ENCODE measurements at places on chromosomes 1 and 21.

GRCh38 chr21:29448766-29449165 lies 150.0 kb downstream of the BACH1 start:
- no peak for DNase-seq

DNA sequence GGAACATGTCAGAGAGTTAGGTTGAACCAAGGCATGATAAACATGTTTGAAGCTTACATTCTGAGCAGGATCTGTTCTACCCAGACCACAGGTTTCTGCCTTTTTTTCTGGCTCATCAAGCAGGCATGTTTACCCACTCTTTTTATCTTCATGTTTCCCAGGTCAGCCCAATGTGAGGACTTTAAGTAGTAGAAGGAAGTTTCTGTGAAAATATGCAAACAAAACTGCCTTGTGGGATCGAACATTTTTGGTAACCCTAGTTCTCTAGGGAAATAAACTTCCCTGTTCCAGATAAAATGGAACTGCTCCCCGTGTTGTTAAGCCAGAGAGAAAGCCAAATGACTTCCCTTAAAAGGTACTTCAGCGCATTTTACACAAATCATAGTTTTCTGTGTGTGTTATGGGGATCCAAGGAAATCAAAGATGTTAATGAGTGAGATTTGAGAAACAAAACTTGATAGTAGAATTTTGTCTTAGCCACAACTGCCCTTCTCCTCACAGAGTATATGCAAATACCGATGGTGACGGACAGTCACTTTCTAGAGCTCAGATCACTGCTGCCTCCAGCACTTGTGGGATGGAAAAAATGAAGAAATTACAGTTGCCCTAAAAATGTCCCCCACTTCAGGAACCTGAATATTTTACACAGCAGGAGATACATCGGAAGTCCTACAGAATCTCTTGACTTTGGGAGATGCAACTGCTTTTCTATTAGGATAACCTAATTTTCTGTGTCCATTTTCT lies 765 bp upstream of the HIPK1 start:
- peak; percentile 59 for DNase-seq

GRCh38 chr1:245807306-245807705 lies 652.5 kb downstream of the KIF26B start:
- peak; percentile 63 for DNase-seq

GRCh38 chr1:26284597-26285347 lies 4.9 kb downstream of the SH3BGRL3 start:
- peak; percentile 87 for DNase-seq

- DNase-seq: no peak
These were observed 8.9 kb downstream of the SIPA1L2 start for GRCh38 chr1:232621050-232621449.

DNA sequence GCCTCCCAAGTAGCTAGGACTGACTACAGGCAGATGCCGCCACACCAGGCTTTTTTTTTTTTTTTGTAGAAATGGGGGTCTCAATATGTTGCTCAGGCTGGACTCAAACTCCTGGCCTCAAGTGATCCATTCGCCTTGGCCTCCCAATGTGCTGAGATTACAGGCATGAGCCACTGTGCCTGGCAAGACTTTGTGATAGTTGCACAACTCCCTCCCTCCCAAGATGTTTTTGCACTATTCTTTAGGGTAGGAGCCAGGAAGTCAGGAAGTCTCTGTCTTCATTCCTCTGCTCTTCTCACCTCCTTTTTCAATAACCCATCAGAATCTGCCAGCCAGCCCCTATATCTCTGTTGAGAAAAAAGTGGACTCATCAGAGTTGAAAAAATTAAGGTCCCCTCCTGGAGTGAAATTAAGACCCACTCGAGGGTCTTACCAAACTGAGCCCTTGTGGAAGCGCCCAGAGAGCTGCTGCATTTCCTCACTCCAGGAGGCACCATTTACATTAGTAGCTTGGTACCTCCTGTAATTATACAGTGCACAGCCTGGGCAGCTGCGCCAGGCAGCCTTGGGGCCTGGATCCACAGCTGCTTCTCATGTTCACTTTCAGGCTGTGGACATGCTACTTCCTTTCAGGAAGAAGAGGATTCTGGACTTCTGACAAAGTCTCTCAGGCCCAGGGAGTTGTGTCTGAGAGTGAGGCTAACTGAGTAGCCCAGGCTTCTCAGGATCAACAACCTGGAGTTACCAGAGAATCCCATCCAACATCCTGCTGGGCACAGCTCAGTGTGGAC lies 24.0 kb downstream of the TCEA3 start:
- peak; percentile 84 for DNase-seq

DNA sequence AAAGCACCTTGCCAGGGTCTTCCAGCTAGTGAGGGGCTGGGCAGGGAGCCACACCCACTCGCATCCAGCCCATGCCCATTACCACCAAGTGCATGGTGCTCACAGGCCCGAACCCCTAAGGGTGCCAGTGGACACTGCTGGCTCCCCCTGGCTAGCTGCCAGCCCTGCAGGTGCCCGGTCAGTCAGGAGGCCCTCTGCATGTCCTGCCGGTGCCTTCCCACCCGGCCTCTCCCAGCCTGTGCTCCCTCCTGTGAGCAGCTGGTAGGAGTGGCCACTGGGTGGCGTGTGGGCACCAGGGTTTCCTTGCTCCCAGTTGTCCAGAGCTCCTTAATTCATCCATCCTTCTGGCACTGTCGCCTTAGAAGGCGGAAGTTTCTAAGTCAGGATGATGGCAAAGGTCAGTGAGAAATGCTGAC lies 33.4 kb downstream of the QSOX1 start:
- DNase-seq: peak; percentile 45

DNA sequence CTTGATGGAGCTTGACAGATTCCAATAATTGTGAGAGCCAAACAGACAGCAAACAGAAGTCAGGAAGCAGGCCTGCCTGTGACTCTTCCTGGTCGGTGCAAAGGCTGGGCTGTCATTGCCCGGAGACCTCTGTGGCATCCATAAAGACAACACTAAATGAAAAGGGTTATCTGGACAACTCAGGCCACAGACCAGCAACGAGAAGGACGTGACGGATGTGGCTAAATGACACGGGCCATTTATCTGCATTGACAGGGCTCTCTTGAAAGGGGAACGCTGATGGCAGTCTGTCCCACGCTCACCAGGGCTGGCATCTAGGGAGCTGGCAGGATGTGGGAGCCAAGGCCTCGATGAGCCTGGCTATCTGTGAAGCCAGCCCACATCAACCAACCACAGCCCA lies 35.0 kb downstream of the HMGB4 start:
- DNase-seq: no peak

Data from AG10803 (cell line).